Ureter (tissue), 1 donor: ENCODE measurements at places on chromosomes 7 and 10.

DNA sequence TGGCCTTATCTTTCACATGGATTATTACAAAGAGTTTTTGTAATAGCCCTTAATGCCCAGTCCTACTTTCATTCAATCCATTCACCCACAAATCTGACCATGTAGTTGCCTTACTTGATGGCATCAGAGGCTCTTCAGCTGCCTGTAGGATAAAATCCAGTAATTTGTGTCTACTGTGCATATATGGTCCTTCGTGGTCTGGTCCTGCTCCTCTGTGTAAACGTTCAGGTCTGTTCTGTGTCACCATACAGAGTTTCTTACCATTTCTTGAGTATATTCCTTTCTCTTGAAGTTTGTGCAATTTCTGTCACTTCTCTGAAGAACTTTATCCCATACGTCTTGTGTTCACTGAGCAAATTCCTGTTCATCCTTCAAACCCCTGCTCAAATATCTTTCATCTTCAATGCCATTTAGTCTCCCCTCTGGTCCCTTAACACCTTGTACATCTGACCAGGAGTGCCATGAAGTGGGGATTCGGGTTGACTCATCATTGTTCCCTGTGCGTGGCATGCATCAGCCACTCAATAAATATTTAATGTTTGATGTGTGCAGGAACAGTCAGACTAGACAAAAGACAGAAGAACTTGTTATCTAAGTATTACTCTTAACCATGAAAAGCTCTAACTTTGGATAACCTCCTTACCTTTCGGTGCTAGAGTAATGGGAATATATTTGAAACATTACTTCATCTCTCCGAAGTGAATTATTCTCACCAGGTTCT, 98.6 kb upstream of the RPA3 start:
- DNase-seq = no peak

DNA sequence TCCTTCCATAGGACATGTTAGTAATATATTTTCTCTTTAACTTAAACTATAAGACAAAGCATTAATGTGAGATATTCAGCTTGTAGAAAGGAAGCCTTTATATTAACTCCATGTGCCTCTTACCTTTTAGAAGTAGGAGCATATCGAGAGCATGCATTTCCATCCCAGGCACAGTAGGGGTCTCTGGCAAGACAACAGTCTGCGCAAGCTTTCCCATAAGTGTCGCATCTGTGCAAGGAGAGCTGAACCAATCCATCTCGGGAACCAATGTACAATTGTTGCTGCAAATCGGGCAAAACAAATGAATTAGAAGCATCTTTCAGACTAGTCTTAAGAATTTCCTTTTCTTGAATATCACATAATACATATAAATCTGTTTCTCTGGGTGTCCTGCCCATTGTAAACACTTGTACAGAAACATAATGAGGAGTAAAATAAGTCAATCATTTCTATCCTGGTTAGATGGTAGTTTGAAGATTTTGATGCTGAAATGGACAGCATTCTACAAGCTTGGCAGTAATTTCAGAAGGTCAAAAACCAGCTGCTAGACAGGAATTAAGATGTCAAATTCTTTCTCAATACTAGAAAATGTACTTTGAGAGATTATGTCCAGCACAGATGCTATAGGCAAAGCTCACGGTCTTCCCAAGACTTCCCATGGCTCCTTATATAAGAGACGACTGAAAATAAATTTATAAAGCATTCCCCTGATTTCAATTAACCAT, 171.8 kb downstream of the SEMA3D start:
- DNase-seq = no peak

GRCh38 chr7:142345811-142346210, 88.0 kb upstream of the PRSS58 start:
- DNase-seq = no peak

- DNase-seq = peak; percentile 44
Measured at GRCh38 chr10:48604039-48604990, 558 bp downstream of the ARHGAP22 start.

DNA sequence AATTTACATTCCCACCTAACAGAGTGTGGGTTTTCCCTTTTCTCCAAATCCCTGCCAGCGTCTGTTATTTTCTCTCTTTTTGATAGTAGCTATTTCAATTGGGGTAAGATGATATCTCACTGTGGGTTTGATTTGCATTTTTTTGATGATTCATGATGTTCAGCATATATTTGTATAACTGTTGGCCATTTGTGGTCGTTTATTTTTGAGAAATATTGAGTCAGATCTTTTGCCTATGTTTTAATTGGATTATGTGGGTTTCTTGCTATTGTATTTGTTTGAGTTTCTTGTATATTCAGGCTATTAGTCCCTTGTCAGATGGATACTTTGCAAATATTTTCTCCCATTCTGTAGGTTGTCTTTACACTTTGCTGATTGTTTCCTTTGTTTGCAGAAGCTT, 193.8 kb downstream of the ABCA13 start:
- no peak for DNase-seq

DNA sequence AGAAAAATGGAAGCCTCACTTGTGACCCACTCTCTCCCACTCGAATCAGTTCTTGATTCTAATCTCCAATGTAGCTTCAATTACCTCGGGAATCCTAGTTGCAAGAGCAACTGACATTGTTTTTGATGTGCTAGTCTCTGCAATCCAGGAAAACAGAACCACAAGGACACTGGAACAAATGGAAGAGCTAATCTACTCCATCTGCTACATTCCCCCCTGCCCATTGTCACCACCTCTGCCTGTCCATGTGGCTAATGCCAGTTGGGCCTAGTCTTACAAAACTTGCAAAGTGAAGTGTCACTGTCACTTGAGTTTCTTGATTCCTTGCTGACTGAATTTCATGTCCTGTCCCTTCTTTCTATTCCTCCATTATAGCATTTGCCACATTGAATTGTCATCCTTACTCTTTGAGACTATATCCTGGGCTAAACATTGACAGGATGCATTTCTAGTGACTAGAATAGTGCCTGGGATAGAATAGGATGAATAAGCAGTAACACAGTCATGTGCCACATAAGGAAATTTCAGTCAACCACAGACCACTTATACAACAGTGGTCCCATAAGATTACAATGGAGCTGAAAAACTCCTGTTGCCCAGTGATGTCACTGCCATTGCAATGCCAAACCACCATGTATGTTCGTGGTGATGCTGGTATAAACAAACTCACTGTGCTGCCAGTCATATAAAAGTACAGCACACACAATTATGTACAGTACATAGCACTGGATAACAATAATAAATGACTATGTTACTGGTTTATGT, 13.5 kb downstream of the GCC1 start:
- no peak for DNase-seq

- DNase-seq = no peak
Measured at GRCh38 chr7:127761196-127761595, 109.2 kb downstream of the SND1 start.

GRCh38 chr10:72334196-72334824, 20.4 kb downstream of the DNAJB12 start:
- DNase-seq = no peak

- no peak for DNase-seq
Measured at GRCh38 chr7:139610595-139610994, 87.1 kb downstream of the CLEC2L start.

- no peak for DNase-seq
Measured at GRCh38 chr10:1674501-1674900, 62.8 kb downstream of the ADARB2 start.

GRCh38 chr7:122327969-122328368, 23.4 kb upstream of the FEZF1 start:
- DNase-seq = no peak

- no peak for DNase-seq
Measured at GRCh38 chr10:57098146-57098545, 737.1 kb upstream of the ZWINT start.

DNA sequence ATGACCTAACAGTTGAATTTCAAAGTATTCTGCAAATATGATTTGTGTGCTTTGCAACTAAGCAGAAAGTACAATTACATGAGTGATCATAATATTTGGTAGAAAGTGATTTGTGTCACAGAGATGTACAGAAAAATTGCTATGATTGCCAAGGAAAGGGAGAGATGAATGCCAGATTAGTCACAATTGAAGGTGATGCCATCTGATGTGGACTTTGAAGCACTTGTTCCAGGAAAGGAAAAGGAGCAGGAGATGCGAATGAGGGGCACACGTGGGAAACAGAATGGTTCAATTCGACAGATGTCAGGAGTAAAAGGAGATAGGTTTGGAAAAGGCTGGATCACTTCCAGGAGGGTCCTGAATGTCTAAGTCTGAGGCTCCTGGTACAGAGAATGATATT, 153.1 kb upstream of the LAMB4 start:
- no peak for DNase-seq

GRCh38 chr10:106832846-106833245, 331.7 kb downstream of the SORCS1 start:
- DNase-seq = no peak

GRCh38 chr10:30158325-30158960, 99.1 kb upstream of the JCAD start:
- DNase-seq = no peak
